Glomerular endothelial cell (primary cell): ENCODE measurements at places on chromosomes 16 and 17. TPM values are rescaled to one million over a fixed set of nuclear protein-coding genes. Genes with fewer than 3 reads are reported as not detected.

DNA sequence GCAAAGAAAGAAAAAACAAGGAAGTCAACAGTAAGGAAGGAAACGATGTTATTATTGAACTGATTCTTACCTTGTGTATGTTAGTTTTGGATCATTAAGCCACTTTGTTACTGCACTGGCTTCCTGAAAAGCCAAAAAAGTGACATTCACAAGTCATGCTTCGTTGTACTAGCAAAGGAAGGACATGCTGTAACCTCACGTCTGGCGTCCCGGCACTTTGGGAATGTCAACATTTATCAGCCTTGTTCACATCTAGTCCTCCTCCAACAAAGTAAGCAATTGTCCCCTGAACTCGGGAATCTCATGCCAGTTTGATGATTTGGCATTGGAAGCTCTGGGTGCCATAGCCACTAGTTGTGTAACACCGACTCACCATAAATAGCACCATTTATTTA is 731 bp upstream of the MKS1 start:
- no peak for DNase-seq

DNA sequence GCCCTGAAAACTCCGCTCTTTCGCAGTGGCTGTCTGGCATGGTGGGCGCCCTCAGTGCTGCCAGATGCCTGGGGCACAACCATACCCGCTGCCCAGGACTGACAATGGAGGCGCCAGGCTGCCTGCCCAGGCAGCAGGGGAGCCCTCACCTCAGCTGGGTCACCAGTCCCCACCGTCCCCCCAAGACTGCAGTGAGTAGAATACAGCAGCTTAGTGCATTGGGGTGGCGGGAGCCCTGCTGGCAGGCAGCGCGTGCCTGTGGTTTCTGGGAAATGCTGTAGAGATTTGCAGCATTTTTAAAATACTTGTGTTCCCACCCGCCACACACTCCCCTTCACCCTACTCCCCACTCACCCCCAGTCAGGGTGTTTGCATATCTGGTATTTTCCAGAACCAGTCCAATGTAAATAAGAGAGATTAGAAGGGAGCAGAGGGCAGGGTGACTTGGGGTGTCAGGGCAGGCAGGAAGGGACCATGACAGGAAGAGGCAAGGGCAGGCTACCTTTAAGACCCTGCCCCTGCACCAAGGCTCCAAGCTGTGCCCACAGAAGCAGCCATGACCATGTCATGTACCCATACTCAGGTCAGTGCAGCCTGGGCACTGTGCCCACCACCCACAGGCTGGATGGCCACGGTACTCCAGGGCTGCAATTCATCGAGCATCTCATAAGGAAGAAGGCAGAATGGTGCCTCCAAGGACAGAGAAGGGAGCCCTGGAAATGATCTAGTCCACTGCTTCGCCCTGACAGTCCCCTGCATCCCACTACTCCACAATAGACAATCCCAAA is 21.5 kb downstream of the MYO18A start:
- no peak for DNase-seq

NXPH3 gene
- total RNA-seq, result 0.63 and 3.9 TPM in 2 replicates

DNA sequence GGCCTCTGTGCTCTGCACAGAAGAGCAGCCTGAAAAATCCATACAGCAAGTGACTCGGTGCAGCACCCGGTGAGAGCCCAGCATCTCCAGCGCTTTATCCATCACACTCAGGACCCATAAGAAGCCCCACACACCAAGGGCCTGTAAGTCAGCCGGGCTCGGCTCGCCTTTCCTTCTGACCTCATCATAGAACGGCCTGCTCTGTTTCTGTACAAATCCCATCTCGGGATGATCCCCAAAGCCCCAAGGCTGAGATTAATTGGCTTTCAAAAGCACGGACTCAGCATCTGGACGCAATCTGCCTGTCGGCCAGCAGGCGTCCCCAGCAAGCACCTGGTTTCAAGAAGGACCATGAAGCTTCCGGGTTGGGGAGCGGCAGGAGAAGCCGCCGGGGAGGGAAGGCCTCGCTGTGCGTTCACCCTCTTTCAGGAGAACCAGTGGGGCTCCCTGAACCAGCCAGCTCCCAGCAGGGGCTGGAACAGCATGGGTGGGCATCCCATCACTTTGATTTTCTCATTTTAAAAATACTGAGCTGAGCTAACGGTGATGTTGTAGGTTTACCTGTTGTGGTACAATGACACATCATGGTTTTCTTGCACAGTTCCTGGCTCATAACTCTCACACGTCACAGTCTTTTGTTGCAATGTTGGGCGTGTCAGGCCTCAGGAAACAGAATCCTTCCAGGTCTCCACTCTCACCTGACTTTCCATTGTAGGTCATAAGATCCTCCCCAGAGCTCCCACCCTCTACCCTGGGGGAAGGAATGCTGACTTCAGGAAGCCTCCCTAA is 6.7 kb downstream of the CCDC57 start:
- DNase-seq, result no peak

LCAT gene
- 8.0 and 20.0 TPM in 2 replicates for total RNA-seq

SLC2A4 gene
- total RNA-seq, result not detected in 2 replicates
